ENCODE measurements at places on chromosomes 3 and 15.

GRCh38 chr3:187841560-187841959 is 96.3 kb upstream of the BCL6 start:
- DNase-seq = peak; percentile 8

GRCh38 chr3:59519094-59519493 is 469.3 kb upstream of the CFAP20DC start:
- DNase-seq = no peak

- peak; percentile 49 for DNase-seq
These were observed 4.0 kb downstream of the RASSF1 start for GRCh38 chr3:50336452-50337174.

DNA sequence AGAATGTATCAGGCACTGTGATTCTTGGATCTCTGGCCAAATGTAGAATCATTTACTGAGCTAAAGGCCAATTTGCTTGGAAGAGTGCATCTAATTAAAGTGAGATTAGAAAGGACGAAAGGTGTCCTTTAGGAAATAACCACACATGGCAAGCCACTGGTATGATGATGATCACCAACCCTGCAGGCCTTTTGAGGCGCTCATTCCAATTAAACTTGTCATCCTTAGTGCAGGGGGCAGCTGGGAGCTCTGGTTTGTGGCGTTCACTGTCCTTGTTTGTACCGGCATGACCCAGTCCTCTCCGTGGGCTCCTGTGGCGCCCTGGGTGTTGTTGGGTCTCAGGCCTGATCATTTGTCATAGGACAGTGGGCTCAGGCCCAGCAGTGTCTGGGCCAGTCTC is 11.0 kb downstream of the LIMD1 start:
- DNase-seq = no peak

- peak; percentile 80 for DNase-seq
These were observed 919.3 kb downstream of the TUSC7 start for GRCh38 chr3:117628823-117629291.

GRCh38 chr3:194133661-194134230 is 2.2 kb upstream of the HES1 start:
- peak; percentile 73 for DNase-seq

GRCh38 chr3:126680667-126681055 is 23.4 kb upstream of the CHCHD6 start:
- no peak for DNase-seq

GRCh38 chr3:183188895-183189462 is 26.4 kb upstream of the LAMP3 start:
- DNase-seq = peak; percentile 25

GRCh38 chr3:38614651-38615352 is 34.7 kb downstream of the SCN5A start:
- no peak for DNase-seq

GRCh38 chr3:133589503-133589902 is 16.0 kb downstream of the CDV3 start:
- no peak for DNase-seq

GRCh38 chr15:39788800-39789565 is 6.3 kb upstream of the FSIP1 start:
- DNase-seq = peak; percentile 63

GRCh38 chr3:102031834-102032233 is 182.5 kb downstream of the NFKBIZ start:
- DNase-seq = no peak

GRCh38 chr3:26247712-26248111 is 374.9 kb upstream of the LRRC3B start:
- DNase-seq = no peak

DNA sequence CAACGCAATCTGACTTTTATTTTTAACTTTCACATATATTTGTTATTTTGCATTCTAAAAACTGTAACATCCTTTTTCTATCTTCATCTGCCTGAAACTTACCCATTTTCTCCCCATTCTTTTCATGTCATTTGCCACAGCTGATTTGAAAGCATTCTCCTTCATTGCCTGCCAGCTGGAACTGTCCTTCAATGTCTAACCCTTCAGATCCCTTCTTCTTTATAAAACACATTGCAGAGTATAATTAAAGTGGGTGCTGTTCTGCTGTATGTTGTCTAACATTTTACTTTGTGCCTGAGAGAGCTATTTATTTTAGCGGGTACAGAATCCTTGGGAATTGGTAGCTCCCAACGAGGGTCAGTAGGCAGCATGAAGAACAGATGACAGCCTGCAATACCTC is 827.4 kb downstream of the IGSF11 start:
- no peak for DNase-seq

- no peak for DNase-seq
These were observed 90.8 kb upstream of the FGF12 start for GRCh38 chr3:192818126-192818525.

DNA sequence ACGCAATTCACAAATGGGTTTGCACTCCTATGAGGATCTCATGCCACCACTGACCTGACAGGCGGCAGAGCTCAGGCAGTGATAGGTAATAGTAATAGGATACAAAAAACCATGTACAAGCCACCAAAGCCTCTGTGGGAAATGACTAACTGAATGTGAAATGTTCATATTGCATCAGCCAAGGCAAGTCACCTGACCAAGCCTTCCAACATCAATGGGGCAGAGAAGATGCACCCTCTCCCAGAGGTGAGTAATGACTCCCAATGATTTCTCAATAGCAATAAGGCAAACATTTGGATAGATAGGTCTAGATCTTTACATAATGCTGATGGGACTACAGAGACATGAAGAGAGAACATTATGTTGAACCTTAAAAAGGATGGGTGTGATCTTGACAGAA is 14.9 kb downstream of the CNTN3 start:
- no peak for DNase-seq

- DNase-seq = no peak
These were observed 59.3 kb downstream of the CTDSPL start for GRCh38 chr3:37921025-37921424.

GRCh38 chr3:157135671-157136396 is 24.1 kb downstream of the CCNL1 start:
- DNase-seq = peak; percentile 72

GRCh38 chr15:98324341-98324970 is 323.9 kb upstream of the IGF1R start:
- DNase-seq = no peak

- no peak for DNase-seq
These were observed 1.4 kb upstream of the NDUFAF3 start for GRCh38 chr3:49020330-49021212.

DNA sequence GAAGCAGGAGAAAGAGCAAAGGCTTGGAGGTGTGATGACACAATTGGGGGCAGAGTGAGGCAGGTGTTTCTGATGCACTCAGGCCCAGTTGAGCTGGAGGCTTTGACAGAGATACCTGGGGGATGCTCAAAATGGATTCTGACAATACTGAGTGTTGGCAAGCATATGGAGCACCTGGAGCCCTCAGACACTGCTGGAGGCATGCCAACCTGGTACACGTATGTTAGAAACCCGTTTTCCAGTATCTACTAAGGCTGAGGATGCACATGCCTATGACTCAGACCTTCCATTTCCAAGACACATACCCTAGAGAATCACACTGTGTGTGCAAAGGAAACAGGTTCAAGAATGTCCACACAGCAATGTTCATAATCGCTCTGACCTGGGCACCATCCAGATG is 58.7 kb downstream of the WNT7A start:
- DNase-seq = no peak

GRCh38 chr3:17155951-17156350 is 271.2 kb downstream of the PLCL2 start:
- DNase-seq = no peak

- DNase-seq = no peak
These were observed 30.1 kb upstream of the PLOD2 start for GRCh38 chr3:146191051-146191450.

GRCh38 chr3:80771085-80771484 is 990.4 kb downstream of the GBE1 start:
- DNase-seq = peak; percentile 61

DNA sequence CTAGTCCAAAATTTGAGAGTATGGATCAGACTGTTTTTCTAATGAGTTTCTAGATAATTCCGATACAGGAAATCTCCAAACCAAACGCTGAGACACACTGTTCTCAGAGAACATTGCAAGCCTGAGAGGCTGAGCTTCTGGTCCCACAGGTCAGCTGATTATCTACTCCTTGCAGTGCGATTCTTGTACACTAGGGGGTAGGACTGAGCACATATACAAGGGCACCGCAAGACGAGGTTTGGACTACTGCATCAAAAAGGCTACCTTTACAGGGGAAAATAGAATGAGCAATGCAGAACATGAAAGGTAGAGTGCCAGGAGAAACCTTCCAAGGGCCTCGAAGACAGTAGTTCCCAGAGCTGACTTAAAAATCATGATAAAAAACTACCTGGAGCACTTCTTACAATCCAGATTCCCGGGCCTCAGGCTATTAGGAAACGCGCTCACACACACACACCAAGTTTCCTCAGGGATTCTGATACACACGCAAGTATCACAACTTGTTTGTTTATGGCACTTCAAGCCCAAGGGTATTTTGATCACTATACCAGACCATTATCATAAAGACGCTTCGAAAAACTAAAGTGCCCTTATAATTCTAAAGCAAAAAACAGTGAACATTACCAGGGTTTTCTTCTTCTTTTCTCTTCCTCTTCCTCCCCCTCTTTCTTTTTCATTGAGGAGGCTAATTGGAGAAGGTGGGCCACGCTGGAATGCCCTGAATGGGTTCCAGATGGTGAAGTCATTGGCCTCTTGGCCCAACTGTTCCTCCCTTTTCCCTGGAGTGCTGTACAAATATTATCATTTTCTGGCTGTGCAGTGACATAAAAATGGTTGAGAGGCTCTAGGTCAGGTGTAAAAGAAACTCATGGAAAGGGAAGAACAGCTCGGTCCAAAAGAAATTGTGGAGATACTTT is 61.8 kb downstream of the SLC12A8 start:
- DNase-seq = no peak

DNA sequence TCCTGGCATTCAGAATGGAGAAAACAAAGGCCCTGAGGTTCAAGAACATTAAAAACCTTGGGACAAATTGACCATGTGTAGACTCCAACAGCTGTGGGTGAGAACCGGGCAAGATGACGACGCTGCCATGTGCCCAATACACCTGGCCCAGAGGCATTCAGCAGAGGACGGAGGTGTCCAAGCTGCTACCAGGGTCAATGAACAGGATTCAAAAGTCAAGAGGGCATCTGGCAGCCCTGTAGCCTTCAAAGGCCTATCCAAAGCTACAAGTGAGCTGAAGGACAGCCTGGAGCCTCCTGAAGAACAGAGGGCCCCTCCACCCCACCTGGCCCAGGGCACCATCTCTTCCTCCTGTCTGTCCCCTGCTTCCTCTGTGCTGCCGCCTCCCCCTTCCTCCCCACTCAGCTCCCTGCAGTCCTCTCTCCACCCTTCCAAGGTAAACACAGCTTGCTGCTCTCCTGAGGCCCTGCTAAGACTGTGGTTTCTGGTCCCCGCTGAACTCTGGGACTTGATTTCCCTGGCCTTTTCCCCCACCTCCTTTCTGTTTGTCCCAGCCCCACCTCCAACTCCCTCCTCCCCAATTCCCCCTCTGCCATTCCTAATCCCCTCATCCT is 57.5 kb downstream of the HMCES start:
- DNase-seq = no peak

DNA sequence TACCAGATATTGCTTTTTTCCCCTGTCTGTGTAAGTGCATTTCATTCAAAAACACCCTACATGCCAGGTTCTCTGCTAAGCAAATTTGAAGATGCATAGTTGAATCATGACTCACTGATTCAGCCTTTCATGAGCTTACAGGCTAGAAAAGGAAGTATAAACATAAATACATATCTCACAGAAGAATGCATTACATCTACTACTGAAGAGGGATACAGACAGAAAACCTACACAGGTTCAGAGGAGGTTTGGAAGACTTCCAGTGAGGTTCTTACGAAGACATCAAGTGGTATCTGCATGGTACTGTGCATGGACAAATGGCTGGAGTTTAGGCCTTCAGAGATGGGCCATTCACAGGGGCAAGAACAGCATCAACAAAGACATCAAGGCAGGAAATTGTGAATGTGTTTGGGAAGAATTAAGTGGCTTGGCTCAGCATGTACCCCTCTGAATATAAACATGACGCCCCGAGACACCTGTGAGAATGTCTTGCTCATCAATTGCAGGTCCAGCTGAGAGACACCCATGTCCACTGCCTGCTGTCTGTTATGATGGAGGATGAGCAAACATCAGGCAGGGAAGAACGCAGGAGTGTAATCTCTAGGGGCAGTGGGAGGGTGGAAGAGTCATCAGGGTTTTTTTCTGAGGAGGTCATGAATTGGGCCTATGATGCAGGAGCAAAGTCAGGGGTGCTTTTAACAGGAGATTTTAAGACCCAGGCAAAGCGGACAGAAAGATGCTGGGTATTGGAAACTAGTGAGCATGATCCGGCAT is 105.1 kb upstream of the GALNT15 start:
- DNase-seq = peak; percentile 92

- no peak for DNase-seq
These were observed 179.2 kb downstream of the ATP10A start for GRCh38 chr15:25683911-25684310.

- DNase-seq = no peak
These were observed 2.8 kb upstream of the SEMA3G start for GRCh38 chr3:52447512-52448355.

GRCh38 chr15:50862553-50862952 is 45.9 kb upstream of the AP4E1 start:
- DNase-seq = no peak

- DNase-seq = no peak
These were observed 28.2 kb downstream of the CSTA start for GRCh38 chr3:122353215-122353614.

- no peak for DNase-seq
These were observed 109.3 kb downstream of the OXNAD1 start for GRCh38 chr3:16374047-16374934.

DNA sequence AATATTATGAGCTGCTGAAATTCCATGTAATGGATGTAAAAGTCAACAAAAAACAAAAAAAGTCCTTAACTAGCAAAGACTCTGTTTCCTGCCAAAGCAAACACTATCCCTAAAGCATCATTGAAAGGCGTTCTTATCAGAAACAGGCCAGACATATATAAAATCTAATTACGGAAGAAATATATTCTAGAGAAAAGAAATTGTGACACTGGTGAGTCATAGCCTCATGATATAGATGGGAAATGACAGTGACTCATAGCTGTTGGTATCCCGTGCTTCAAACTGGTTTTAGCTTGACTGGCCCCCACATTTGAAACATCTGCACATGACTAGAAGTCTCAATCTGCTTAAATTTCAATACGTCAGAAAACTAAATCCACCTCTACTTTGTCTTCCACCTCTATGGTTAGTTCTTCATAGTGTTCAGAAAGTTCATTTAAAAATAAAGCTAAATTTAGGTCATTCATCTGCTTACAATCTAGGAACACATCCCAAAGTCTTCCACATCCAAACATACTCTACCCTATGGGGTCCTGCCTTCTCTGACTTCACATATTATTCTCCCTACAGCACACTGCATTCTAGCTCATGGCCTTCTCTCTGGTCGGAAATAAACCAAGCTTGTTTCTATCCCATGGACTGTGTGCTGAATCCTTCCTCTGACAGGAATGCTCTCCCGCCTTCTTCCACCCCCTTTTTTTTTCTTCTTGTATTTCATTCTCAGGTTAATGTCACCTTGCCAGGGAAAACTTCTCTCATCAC is 456.3 kb upstream of the ARRDC4 start:
- DNase-seq = peak; percentile 91

- DNase-seq = no peak
These were observed 24.9 kb upstream of the BMF start for GRCh38 chr15:40133544-40133943.

GRCh38 chr3:169527507-169527906 is 136.0 kb downstream of the MECOM start:
- DNase-seq = peak; percentile 14

All from cardiac fibroblast (primary cell).